ENCODE measurements at places on chromosomes 5 and 9.

DNA sequence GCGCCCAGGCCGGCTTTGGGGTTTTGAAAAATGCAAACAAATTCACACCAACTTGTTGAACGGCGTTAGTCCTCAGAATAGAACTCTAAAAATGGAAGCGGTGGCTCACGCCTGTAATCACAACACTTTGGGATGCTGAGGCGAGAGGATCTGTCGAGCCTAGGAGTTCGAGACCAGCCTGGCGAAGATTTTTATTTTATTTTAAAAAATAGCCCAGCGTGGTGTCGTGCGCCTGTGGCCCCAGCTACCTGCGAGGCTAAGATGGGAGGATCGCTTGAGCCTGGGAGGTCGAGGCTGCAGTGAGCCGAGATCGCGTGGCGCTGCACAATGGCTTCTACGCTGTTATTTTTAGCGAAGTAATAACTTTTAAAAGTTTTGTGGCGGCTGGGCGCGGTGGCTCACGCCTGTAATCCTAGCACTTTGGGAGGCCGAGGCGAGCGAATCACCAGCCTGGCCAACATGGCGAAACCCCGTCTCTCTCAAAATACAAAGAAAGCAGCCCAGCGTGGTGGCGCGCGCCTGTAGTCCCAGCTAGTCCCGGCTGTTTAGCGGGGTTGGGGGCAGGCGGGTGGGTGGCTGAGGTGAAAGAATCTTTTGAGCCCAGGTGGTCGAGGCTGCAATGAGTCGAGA lies 694 bp upstream of the PLIN2 start:
- DNase-seq = peak; percentile 50

GRCh38 chr5:133455676-133456075 lies 156.7 kb downstream of the FSTL4 start:
- no peak for DNase-seq

- no peak for DNase-seq
Observed at GRCh38 chr5:168879929-168880328, 300.8 kb upstream of the PANK3 start.

- peak; percentile 62 for DNase-seq
Observed at GRCh38 chr5:127564002-127564769, 46.7 kb downstream of the PRRC1 start.

GRCh38 chr5:115686051-115686737 lies 60.4 kb upstream of the TMED7 start:
- DNase-seq = no peak

- DNase-seq = no peak
Observed at GRCh38 chr9:110047955-110048402, 160.0 kb downstream of the C9orf152 start.

- no peak for DNase-seq
Observed at GRCh38 chr9:73182928-73183327, 31.3 kb downstream of the ANXA1 start.

DNA sequence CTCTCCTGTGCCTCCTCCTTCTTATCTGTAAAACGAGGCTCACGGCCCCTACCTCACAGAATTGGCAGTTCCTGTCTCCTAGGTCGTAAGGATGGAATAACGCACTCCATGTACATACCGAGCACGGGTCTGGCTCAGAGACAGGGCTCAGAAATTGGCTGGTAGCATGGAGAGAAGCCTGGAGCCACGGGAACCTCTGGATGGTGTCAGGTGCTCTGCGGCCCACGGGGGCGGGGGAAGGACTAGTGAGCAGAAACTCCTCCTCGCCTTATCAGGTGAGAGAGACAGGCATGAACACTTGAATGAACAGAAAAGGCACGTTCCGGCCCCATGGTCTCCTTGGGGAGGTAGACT lies 15.4 kb upstream of the C5orf47 start:
- DNase-seq = no peak

GRCh38 chr5:176319827-176320554 lies 41.6 kb downstream of the KIAA1191 start:
- DNase-seq = no peak

GRCh38 chr9:134304690-134305089 lies 21.6 kb upstream of the RXRA start:
- no peak for DNase-seq

DNA sequence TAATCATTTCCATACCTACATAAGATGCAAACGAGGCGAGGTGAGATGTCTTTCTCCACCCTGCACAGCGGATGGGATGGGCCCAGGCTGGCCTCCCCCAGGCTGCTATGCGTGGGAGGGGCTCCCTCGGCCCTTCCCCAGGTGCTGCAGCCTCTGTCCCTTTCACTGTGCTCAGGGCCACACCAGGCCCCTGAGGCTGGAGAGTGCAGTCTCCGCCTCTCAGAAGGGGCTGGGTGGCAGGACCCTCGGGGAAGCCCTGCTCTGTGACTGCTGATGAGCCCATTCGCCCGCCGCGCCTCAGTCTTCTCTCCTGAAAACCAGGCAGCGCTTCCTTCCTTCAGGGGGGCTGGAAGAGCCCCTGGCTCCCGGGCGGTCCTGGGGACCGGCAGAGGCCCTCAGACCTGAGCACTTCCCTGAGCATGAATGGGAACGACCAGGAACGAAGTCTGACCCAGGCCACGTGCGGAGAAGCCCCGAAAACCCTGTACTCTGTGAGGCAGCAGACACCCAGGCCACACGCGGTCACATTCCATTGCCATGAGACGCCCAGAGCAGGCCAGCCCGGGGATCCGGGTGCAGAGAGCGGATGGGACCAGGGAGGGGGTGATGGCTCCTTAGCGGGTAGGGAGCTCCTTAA lies 21.9 kb upstream of the NOTCH1 start:
- DNase-seq = no peak

GRCh38 chr5:61702784-61703183 lies 370.7 kb downstream of the ZSWIM6 start:
- no peak for DNase-seq

DNA sequence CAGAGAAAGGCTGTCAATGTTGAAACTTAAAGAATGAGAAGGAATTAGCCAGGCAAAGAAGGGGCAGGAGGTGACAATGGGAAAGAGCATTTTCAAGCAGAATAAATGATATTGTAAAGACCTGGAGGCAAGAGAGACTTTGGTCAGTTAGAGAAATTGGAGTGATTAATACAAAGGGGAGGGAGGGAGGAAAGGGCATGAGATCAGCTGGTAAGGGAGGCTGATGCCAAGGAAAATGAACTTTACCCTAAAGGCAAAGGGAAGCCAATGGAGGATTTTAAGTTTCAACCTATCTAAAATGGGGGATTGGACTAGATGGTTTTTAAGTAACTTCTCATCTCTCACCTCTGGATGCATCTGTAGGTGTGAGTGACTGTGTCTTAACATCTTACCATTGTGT lies 23.3 kb downstream of the C5 start:
- DNase-seq = no peak

DNA sequence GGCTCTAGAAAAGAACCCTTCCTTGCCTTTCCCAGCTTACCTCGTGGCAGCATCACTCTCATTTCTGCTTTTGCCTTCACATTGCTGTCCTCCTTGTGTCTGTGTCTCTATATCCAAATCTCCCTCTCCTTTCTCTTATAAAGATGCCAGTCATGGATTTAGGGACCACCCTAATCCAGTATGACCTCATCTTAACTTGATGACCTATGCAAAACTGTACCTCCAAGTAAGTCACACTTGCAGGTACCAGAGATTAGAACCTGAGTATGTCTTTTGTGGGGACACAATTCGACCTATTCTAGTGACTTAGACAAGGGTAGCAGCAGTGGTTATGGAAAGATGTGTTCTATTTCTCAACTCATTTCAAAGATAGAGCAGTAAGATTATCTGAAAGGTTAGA lies 160.1 kb downstream of the HMHB1 start:
- no peak for DNase-seq

- DNase-seq = peak; percentile 26
Observed at GRCh38 chr5:132498152-132498551, 7.6 kb upstream of the IRF1 start.

DNA sequence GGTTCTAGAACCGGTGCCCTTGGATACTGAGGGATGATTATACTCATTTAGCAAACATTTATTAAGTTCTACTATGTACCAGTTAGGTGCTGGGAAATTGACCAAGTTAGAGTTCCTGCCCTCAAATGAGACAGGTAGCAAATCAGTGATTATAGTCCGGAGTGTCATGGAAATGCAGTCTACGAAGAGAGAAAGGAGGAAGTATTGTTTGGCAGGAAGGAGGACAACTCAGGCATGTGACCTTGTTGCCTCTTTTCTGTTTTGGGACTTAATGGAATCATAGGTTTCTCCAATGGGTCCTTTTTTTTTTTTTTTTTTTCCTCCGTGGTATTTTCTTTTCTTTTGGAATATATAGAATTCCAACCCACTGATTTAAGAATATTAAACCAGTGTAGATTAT lies 28.0 kb downstream of the OSTF1 start:
- no peak for DNase-seq

DNA sequence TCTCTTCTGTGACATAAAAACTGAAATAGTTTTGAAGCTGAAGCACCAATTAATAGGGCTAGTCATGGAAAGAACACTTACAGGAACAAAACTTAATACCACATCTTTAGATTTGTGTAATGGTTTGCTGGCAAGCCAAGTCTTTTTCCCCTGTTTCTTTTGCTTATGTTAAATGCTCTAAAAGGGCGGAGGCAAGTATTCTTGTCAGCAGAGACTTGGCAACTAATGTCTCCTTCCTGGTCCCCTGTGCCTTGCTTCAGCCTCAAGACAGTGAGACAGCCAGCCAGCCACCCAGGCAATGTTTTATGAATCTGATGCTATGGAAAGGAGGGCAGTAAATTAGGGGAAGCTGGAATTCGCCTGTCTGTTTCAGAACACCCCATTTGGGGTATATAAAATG lies 45.7 kb downstream of the PRRC1 start:
- DNase-seq = no peak

GRCh38 chr9:37187713-37188439 lies 67.5 kb downstream of the ZCCHC7 start:
- no peak for DNase-seq

DNA sequence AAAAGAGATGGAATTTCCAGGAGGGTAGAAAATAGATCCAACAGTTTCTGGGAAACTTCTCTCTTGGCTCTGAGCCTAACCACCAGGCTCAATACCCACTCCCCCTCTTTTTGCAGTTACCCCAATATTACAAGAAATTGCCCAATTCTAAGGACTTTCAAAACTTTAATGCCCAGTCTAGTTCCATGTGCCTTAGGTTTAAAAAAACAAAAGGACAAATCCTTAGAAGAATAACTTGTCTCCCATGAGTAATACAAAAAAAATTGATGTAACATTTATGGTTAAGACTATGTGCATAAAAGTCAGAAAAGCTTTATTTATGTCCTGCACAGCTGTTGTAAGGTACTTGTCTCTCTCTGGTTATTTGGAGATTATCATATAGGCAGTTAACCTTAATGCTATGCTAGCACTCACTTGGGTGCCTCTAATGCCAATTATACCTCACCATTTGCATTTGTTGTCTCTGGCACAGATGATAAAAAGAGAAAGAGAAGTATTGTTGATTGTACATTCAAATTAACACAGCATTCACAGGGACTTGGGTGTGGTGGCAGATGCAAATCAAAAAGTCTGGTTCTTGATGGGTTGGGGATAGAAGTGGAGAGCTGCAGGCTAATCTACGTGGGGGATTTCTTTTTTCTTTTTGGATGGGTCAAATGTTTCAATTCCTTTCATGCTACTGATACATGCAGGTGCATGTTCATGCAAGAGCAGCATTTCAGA lies 159.4 kb downstream of the PIK3R1 start:
- no peak for DNase-seq

GRCh38 chr9:99680191-99680590 lies 141.5 kb upstream of the NR4A3 start:
- no peak for DNase-seq

DNA sequence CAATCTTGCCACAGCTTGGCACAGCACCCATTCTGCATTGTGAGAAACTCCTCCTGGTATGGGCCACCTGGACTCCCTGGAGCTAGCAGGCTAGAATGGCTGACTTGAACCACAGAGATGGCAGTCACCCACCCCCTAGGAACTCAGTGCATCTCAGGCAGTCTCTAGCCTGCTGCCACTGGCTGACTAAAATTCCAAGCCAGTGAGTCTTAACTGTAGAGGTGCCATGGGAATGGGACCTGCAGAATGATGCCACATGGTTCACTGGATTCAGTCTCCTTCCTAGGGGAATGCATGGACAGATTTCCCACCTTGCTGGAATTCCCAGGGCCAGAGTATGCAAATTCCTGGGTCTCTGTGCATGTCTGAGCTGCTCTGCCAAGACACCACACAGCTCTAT lies 382.9 kb downstream of the MAN2A1 start:
- no peak for DNase-seq

- DNase-seq = no peak
Observed at GRCh38 chr9:113608082-113608685, 144.7 kb downstream of the RGS3 start.

GRCh38 chr9:121885345-121885901 lies 207.7 kb downstream of the TTLL11 start:
- no peak for DNase-seq

GRCh38 chr9:98010445-98010844 lies 27.3 kb downstream of the ANP32B start:
- DNase-seq = peak; percentile 32

DNA sequence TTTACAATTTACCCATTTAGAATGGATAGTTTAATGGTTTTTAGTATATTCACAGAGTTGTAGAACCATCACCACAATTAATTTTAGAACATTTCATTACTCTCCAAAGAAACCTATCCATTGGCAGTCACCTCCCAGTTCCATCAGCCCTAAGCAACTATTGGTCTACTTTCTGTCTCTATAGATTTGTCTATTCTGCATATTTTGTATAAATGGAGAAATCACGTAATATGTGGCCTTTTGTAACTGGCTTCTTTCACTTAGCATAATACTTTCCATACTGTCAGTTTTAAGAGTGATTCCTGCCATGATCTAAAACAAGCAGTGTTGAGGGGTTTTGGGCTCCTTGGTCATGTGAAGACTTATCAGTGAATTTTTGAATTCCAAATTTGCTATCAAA lies 12.7 kb downstream of the OCLN start:
- DNase-seq = no peak

DNA sequence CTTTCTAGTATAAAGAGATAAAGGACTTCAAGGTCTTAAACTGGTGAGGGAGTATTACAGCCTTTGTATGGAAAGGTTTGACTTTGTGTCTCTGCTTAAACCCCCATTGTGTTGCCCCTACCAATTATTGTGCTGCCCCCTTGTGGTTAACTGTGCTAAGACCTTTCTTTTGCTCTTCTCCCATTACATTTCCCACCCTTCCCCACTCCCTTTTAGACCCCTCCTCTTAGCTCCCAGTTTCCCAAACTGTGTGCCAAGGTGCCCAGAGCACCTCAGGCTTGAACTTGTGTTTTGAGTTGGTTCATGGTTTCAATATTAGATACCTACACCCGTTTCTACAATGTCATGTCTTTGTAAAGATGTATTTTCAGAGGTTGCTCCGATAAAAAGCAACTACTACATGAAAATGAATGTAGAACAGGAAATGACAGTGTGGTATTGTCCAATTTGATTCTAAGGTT lies 2.9 kb downstream of the JAK2 start:
- peak; percentile 71 for DNase-seq

- no peak for DNase-seq
Observed at GRCh38 chr5:41246376-41246775, 33.0 kb upstream of the C6 start.

GRCh38 chr5:14744296-14745187 lies 80.0 kb downstream of the OTULIN start:
- no peak for DNase-seq
